Hematopoietic multipotent progenitor cell treated with erythropoietin and hydrocortisone succinate and interleukin-3 and kit ligand, for 17 days (in vitro differentiated cells): ENCODE measurements at places on chromosomes 2 and 18.

- DNase-seq = peak; percentile 86
These were observed 39.9 kb downstream of the STK17B start for GRCh38 chr2:196131384-196131937.

- no peak for DNase-seq
These were observed 335.4 kb upstream of the VWC2L start for GRCh38 chr2:214075456-214075855.

GRCh38 chr18:46320928-46321711, 216.9 kb downstream of the HAUS1 start:
- no peak for DNase-seq

GRCh38 chr2:45612285-45612684, 1.2 kb upstream of the SRBD1 start:
- no peak for DNase-seq

DNA sequence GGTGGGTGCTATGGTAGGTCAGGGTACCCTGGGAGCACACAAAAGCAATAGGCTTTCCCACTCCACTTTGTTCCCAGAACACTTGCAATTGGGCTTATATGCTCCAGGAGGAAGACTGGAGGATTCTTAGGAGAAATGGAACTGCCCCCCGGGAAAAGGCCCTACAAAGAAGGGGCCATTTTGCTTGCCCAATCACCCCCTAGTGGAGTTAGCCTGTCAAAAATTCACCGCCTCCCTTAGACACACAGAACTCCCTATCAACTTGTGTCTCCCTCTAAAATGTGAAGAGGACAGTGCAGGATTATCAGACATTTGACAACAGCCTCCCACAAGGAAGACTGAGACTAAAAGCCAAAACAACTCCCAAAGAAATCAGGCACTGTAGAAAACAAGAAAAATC, 36.5 kb downstream of the NLRC4 start:
- DNase-seq = no peak

DNA sequence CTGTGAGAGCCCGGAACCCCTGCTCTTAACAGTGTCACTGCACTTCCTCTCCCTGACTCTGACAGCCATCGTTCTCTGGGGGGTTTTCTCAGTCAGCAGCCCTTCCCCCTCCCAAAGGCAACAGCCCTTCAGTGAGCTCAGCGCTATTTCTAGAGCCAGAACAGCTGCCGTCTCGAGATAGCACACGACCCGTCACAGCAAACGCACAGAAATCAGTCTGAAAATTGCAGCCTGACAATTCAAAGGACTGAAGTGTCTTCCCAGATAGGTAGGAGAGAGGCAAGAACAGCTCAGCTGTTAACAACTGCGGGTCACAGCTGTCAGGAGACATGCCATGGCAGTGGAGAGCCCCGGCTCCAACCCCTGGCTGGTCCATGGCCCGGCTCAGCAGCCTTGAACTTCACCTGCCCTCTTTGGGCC, 45.4 kb downstream of the ST8SIA5 start:
- no peak for DNase-seq

DNA sequence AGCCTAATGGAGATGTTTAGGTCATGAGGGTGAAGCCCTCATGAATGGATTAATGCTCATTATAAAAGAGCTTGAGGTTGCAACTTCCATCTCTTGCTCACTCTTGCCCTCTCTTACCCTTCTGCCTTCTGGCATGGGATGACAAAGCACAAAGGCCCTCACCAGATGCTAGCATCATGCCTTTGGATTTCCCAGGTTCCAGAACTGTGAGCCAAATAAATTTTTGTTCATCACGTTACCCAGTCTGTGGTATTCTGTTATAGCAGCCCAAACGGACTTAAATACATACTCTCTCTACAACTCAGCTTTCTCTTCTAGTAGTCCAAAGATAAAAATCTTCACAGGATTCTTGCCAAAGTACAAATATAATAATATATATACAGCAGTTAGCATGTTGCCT, 75.8 kb downstream of the LNPK start:
- DNase-seq = no peak

DNA sequence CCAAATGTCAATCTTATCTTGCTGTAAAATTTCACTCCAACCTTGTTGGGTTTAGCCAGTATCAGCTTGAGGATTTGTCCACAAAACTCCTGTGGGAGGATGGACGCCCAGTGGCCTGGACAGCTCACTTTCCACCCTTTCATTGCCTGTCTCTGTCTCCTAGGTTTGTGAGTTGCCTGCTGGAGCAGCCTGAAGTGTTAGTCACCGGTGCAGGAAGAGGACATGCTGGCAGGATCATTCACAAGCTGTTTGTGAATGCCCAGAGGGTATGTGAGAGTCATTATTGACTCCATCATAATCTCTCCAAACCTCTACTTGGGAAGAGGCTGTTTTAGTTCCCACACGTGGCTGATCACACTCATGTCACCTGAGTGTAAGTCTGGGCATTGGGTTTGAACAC, 112.3 kb downstream of the RAB3GAP1 start:
- DNase-seq = no peak

DNA sequence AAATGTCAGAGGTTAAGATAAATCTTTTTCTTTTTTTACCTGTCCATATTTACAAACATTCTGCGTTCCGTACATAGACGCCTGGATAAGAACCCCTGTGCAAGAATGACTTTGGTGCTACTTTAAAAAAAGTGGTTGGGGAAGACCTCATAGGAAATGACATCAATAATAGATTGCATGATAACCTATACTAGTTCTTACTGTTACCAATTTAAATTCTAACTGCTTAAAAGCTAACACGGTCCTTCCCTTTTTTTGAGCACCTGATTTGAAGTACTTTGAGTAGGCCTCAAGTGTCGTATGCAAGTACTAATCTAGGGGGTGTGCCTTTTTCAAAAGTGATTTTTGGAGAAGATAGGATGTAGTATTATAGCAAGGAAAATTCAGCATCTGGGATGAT, 2.1 kb downstream of the SLC39A10 start:
- DNase-seq = peak; percentile 23

DNA sequence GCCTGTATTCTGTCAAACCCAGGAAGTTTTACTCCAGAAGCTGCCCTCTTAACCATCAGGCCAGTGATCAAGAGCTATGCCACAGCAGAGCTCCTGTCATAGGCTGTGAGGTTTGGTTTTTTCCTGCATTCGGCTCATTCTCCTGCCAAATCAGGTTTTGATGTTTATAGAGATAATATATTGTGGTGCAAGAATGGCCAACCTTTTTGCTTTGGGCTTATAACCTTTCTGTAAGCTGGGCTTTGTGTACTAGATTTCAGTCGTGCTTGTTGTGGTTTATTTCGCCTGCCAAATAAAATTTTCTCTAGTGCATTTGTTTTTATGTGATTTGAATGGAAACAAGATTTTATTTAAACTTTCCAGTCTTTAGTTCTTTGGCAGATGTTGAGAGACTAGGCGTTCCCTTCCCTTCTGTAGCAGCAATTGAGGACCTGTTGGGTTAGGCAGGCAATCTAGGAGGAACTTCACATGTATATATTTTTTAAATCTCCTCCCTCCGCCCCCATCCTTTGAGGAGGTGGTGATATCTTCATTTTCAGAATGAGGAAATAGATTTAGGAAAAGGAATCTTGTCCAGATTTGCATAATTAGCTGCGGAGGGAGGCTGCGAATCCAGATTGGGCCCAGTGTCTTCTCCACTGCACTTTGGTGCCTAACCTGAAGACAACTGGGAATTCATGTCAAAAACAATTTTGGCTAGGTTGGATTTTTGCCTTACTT, 2.6 kb downstream of the KDM3A start:
- DNase-seq = no peak

DNA sequence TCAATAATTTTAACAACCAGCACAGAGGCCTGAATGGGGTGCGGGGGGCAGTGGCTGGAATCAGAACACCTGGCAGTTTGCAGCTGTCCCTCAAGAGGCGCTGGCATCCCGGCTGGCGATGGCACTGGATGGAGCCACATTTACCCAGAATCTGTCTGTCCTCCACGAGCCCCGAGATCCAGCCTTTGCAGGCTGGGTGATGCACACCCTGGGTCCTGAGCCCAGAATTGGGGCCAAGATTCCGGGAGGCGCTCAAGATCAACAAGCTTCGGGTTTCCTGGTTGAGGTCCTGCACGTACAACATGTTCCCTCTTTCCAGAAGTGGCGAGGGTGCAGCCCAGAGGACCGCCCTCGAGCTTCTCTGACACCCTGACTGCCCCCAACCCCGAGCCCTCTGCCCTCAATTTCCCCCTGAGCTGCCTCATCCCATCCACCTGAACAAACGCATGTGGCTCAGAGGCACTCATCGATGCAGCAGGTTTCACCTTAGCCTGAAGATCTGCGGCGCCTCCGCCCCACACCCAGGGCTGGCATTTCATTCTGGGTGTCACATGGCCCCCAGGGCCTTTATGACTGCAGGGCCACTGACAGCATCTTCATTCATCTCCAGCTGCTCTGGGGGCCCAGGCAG, 97.5 kb downstream of the TFCP2L1 start:
- no peak for DNase-seq

- DNase-seq = no peak
These were observed 818.9 kb upstream of the ACVR2A start for GRCh38 chr2:147025646-147026585.

- DNase-seq = no peak
These were observed 77.2 kb upstream of the TFCP2L1 start for GRCh38 chr2:121362226-121362625.

- no peak for DNase-seq
These were observed 370.7 kb downstream of the SLC4A3 start for GRCh38 chr2:219998107-219998506.
